IPS DF 19.7 (cell line): ENCODE measurements at places on chromosomes 6 and 20.

- no peak for DNase-seq
Measured at GRCh38 chr6:111993342-111993741, 60.6 kb upstream of the CCN6 start.

DNA sequence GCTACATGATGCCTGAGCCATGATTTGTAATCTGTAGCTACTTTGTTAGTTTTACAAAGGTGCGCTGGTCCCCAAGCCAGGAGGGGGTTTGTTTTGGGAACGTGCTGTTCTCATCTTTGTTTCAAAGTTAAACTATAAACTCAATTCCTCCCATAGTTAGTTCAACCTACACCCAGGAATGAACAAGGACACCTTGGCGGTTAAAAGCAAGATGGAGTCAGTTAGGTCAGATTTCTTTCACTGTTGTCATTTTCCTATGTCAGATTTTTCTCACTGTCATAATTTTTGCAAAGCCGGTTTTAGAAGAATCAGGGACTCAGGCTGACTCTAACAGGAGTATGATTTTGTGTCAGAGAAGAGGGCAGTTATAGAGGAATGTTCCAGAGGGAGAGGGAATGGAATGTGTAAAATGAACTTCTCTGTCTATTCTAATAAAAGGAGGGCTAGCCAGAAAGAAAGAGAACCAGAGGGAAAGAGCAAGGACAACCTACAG is 2.3 kb upstream of the GMPR start:
- DNase-seq, result no peak

- DNase-seq, result no peak
Measured at GRCh38 chr20:878511-879307, 37.4 kb downstream of the ANGPT4 start.

DNA sequence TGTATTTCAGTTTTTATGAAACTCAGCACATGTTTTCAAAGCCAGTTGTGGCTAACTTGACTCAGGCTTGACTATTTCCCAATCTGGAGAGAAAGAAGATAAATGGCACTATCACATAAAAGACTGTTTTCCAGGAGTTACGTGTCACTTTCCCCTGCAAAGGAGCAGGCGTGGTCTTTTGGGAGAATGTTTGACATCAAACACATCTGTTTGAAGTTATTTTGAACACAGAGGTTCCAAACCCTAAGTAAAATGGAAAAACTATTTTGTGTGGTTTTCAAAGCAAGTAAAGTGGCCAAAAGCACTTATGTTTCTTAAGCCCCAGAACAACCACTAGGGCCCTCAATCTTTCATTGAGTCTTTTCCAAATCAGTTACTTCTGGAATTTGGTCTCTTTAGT is 89.7 kb downstream of the FOXF2 start:
- DNase-seq, result no peak

DNA sequence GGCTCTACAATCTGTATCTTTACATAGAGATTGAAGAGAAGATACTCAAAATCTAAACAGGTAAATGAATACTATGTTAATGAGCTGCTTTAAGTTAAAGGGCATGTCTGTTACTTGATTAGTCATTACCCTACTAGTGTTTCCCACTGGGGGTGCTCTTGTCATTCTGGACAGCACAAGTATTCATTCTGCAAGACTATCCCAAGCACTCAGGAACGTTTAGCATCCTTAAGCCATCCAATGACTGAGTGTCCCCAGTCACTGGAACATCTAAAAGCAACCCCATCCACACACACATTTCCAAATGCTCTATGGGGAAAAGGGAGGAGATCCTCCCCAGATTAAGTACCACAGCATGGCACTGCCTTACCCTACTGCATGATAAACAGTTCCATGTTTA is 25.7 kb downstream of the EZR start:
- peak; percentile 48 for DNase-seq

GRCh38 chr6:32613475-32613874 is 23.7 kb upstream of the HLA-DQA1 start:
- DNase-seq, result no peak

DNA sequence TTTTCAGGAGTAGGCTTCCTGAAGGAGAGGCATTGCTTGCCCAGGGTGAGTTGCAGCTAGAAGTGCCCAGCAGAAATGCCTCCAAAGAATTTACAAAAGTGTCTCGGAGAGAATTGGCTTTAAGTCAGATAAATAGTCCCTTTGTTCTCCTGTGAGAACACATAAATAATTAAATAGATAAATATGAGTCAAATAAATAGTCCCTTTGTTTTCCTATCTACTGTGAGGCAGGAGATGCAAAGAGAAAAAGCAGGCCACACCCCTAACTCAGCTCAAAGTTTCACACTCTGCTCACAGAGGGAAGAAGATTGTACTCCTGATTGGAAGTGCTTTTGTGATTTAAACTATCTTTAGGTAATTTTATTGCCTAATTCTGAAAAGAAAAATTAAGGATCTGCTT is 180.7 kb upstream of the PRSS16 start:
- DNase-seq, result no peak

DNA sequence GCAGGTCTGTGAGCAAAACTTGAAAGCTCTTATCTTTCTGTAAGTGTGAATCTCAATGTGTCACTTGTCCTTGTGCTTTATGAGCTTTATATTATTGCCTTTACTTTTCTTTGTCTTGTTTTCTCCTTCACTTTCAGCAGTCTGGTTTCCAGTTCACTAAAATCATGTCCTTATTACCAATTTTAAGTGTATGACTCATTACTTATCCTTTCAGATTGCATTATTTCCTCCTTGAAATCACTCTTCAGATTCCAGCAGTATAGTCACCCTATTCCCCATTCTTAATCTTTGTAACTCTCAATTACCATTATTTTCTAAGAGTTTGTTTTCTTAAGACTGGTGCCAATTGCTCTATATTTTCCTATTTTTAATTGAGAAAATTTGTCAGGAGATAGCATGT is 117.4 kb upstream of the GRIK2 start:
- DNase-seq, result no peak

DNA sequence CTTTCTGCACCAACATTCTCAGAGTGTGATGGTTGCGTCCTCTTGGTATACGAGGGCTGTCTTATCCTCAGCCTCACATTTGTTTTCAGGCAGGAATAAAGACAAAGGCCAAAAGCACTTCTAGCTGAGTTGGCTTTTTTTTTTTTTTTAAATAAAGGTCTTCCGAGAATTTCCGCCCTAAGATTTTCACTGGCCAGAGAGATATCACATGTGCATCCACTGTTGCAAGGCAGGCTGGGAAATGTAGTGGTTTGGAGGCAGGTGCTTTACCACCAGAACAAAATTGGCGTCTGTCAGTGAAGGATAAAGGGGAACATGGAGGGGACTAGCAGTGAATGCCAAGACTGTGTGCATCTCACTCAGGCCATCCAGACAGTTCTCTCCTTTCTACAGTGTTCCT is 334.9 kb upstream of the SOX4 start:
- no peak for DNase-seq
